ENCODE measurements at places on chromosomes 2 and 18.
A peak's percentile ranks its signal among the peaks of the same experiment; 100 is the strongest.

GRCh38 chr2:45626387-45627221, 15.5 kb upstream of the SRBD1 start:
- DNase-seq = no peak

GRCh38 chr2:134900151-134900550, 18.5 kb upstream of the CCNT2 start:
- no peak for DNase-seq

DNA sequence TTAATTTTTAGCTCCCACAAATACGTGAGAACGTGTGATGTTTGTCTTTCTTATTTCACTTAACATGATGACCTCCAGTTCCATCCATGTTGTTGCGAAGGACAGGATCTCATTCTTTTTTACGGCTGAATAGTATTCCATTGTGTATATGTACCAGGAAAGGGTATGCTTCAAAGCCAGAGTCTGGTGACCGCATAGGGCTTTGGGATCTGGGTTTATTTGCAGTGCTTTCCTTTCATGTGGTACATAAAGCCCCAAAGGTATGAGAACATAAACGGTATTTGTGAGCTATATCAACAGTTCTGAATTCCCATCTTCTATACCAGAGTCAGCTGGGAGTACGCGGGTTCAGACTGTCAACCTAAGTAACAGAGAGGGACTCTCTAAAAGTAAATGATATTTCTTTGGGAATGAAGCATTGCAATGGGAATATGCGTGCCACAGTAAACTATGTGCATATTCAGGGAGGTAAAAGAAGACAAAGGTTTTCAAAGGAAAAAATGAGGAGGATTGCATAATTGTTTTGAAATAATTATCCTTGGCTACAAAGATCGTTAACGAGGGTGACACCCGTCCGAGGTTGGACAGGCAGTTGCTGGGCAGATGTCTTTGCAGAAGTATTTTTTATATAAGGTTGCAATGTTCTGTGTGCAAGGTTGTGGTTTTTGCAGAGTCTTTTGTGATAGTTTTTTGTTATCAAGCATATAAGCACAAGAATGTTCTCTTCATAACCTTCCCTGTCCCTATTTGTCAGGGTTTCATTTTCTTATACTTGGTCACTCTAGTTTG, 24.4 kb downstream of the CRYGD start:
- DNase-seq = no peak

GRCh38 chr18:67402543-67402942, 114.0 kb downstream of the DSEL start:
- DNase-seq = no peak

DNA sequence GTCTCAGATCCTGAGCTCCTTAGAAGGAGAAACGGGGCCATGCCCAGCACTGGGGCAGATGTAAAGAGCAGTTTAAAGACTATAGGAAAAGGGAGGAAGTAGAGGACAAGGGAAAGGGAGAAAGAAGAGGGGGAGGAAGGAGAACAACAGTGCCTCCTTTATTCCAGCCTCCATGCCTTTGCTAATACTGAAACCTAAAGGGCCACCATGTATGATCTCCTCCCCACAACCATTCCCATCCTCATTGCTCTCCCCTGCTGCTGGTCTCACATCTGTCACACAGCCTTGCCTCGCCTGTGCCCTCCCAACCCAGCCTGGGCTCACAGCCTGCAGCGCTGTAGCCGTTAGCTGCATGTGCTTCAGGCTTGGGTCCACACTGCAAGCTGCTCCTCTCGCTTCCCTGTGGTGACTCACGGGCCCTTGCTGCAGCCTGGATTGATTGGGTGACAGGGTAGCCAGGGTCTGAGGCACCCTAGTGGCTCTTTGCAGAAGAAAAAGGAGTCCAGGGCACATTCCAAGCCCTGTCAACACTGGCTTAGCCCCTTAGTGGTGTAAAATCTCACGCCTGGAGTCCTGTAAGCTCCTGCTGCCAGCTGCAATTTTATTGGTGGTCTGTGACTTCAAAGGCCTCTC, 281.9 kb downstream of the SRBD1 start:
- no peak for DNase-seq

DNA sequence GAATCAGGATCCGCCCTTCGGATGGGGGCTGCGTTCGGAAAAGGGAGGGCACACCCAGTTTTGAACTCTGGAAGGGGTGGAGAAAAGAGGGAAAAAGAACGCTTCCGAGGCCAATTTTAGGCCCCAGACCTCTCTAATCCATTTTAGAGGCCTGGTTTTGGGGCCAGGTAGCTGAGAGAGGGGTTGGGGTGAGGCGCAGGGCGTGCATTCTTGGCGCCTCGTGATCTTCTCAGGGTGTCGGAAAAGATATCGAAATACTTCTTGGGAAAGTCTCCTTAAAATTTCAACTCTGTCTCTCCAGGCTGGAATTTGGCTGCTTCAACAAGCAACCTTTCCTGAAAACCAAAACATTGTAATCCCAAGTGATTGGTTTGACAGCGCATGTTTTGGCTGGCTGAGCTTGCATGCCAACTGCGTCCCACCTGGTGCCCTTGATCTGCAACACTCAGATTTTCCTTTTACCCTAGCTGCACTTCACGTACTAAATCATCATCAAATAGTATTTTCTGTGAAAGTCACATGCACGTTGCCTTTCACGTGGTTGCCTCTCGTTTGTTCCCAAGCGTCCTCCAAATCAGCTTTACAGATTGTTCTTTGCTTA, 864 bp upstream of the XPO1 start:
- peak; percentile 43 for DNase-seq

GRCh38 chr2:219010162-219010756, 17.0 kb upstream of the CRYBA2 start:
- no peak for DNase-seq

DNA sequence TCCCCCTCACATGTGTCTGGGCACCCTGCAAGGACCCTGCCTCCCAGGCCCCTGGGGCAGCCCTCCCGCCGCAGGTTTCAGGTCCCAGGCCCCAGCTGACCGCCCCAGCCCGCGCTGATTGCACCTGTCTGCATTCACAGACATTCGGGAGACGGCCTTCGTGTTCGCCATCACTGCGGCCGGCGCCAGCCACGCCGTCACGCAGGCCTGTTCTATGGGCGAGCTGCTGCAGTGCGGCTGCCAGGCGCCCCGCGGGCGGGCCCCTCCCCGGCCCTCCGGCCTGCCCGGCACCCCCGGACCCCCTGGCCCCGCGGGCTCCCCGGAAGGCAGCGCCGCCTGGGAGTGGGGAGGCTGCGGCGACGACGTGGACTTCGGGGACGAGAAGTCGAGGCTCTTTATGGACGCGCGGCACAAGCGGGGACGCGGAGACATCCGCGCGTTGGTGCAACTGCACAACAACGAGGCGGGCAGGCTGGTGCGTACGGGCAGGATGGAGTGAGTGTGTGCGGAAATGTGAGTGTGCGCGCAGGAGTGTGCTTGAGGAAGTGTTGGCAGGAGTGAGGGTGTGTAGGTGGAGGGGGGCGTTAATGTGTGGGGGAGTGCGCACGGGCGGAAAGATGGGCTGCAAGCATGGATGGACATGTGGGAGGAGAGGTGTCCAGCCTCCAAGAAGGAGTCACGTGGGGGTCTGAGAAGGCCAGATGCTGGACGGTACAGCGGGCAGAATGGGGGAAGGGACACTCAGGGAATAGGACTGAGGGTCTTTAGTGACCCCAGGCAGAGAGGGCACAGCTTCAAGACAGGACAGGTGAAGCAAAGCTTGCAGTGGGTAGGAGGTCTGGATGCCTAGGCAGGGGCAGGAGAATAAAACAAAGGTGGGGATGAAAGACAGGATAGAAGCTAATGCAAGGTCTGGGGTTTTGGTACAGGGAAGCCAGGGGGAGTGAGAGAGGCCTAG, 9.0 kb upstream of the WNT10A start:
- DNase-seq = no peak

- DNase-seq = no peak
These were observed 103.7 kb downstream of the KCNH7 start for GRCh38 chr2:162734866-162735265.

- no peak for DNase-seq
These were observed 72.2 kb downstream of the LNPK start for GRCh38 chr2:175929850-175930249.

DNA sequence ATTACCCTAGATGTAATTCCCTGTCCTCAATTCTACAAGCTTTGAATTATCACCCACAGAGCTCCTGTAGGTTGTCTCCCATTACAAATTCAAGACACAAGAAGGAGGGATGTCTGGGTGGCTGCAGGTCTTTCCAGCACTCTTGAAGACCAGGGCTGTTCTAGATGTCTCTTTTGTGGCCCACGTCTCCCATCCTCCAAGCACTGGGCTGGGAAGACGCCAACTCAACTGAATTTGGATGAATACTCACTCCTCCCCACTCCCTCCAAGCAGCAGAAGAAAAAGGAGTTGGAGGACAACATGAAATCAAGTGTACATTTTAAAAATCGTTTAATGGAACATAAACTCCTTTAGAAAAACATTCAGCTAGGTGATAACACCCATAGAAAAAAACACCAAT, 31.2 kb downstream of the SMAD7 start:
- no peak for DNase-seq

- DNase-seq = no peak
These were observed 273.6 kb upstream of the NCKAP5 start for GRCh38 chr2:133841900-133842299.

GRCh38 chr2:12596771-12597170, 120.0 kb upstream of the TRIB2 start:
- no peak for DNase-seq

- DNase-seq = no peak
These were observed 12.4 kb downstream of the SMAD2 start for GRCh38 chr18:47917923-47918610.

- DNase-seq = no peak
These were observed 191.3 kb upstream of the KCNJ3 start for GRCh38 chr2:154507186-154507585.

DNA sequence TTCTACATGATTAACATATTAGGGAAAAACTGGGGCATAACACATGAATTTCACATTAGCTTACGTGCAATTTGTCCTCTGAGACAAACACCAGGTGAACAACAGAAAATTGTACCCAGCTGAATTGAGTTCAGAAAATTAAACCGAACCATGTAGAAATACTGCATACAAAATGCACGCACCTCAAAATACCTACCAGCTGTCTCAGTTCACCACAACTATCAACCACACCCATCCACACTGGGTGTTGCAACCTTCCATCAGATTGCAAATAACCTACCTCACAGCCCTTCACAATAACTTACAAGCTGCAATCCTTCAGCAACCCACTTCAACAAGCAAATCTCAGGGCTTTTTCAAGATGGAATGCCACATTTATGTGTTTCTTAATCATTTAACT, 55.9 kb downstream of the UNC50 start:
- DNase-seq = no peak
